ENCODE measurements at places on chromosomes 16 and 17. TPM values are rescaled to one million over a fixed set of nuclear protein-coding genes. Genes with fewer than 3 reads are reported as not detected.

Gene ST3GAL2
- total RNA-seq: 31.1 TPM

GRCh38 chr17:7384489-7385081 is 3.7 kb downstream of the TNK1 start:
- no peak for DNase-seq

GRCh38 chr16:69834807-69835466 is 72.8 kb downstream of the WWP2 start:
- no peak for DNase-seq

DNA sequence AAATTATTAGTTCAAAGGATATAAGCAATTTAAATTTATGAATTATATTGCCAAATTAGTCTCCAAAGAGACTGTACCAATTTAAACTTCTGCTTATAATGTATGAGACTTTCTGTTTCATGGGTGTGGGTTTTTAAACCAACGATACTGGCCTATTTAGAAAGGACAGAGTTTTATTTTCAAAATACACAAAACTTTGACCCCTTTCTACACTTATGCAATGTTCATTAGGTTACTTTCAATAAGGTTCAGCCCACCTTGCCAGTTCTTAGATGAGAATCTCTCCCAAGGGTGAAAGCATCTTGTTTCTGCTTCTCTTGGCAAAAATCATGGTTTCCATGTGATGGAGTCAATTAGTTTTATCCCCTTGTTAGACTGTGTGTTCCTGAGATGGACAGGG is 84.7 kb downstream of the MYO1D start:
- DNase-seq: no peak

- no peak for DNase-seq
Observed at GRCh38 chr17:33049781-33050414, 58.3 kb downstream of the SPACA3 start.

GRCh38 chr17:38685491-38685890 is 10.7 kb upstream of the EPOP start:
- DNase-seq: no peak

GRCh38 chr17:36978810-36979564 is 30.2 kb downstream of the AATF start:
- no peak for DNase-seq

GRCh38 chr16:25155553-25156460 is 44.3 kb downstream of the LCMT1 start:
- no peak for DNase-seq

DNA sequence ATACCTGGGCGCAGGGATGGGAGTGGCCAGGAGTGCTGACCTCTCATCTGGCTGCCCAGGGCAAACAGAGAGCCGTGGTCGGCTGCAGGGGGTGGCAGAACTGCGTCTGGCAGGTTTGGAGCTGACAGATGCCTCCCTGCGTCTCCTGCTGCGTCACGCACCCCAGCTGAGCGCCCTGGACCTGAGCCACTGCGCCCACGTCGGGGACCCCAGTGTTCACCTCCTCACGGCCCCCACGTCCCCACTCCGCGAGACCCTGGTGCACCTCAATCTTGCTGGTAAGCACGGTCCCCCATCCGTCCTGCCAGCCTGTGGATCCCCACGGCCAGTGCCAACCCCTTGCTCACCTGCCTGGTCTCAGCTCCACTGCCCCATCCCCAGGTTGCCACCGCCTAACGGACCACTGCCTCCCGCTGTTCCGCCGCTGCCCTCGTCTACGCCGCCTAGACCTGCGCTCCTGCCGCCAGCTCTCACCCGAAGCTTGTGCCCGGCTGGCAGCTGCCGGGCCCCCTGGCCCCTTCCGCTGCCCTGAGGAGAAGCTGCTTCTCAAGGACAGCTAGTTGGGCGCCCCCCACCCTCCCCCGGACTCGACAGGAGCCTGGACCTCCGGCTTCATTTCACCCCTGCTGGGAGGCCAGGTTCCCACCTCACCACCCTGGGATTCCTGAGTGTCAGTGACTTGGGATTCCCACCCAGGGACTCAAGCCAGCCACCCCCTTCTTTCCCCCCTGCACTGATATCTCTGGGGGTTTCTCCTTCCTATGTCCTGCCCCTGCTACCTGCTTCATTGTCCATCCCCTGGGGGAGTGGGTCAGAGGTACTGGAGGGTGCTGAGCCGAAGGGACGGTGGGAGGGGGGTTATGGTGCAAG is 2.0 kb upstream of the ORAI3 start:
- no peak for DNase-seq

Gene MT1A
- total RNA-seq: 1.8 TPM

DNA sequence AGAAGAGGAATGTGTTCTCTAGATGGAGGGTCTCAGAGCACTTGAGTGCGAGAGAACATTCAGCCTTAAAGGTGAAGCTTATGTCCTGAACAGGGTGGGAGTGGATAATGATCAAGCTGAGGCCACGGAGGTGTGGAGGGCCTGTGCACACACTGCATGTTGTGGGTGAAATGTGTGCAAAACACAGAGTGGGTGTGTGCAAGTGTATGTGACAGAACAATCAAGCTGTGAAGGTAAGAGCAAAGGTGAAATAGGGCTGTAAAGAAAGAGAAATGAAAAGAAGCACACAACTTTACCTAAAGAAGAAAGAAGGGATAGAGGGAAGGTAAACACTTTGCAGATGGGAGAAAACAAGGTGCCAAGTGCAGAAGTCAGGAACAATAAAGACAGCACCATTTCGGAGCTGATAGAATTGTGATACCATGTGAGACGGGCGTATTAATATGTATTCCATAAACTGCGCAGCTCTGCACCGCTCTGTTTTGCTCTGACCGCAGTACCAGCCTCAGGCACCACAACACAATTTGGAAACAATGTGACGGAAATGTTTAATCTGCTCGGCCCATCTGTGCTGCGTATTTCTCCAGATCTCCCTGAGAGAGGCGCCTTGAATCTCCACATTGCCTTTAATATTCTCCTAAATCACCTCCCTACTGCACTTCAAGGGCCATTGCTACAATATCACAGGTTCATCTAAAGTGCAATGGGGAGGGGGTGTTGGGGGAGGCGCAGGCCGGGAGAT is 40.6 kb downstream of the SNX11 start:
- DNase-seq: no peak

DNA sequence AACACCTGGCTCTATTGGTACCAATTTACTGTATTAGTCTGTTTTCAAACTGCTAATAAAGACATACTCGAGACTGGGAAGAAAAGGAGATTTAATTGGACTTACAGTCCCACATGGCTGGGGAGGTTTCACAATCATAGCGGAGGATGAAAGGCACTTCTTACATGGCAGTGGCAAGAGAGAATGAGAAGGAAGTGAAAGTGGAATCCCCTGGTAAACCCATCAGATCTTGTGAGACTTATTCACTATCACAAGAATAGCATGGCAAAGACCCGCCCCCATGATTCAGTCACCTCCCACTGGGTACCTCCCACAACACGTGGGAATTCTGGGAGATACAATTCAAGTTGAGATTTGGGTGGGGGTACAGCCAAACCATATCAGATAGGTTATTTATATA is 22.6 kb upstream of the GOSR1 start:
- DNase-seq: no peak

Gene GPRC5C
- total RNA-seq: 62.9 TPM

DNA sequence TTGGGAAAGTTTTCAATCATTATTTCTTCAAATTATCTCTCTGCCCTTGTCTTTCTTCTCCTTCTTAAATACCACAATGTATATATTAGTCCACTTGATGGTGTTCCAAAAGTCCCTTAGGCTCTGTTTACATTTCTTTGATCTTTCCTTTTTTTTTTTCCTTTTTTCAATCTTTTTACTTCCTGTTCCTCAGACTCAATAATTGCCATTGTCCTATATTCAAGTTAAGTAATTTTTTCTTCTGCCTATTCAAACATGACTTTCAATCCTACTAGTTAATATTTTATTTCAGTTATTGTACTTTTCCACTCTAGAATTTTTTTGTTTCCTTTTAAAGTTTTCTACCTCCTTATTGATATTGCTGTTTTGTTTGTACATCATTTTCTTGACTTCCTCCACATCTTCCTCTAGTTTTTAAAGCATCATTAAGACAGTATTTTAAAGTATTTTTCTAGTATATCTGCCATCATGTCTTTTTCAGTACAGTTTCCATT is 15.8 kb upstream of the UQCRC2 start:
- no peak for DNase-seq

DNA sequence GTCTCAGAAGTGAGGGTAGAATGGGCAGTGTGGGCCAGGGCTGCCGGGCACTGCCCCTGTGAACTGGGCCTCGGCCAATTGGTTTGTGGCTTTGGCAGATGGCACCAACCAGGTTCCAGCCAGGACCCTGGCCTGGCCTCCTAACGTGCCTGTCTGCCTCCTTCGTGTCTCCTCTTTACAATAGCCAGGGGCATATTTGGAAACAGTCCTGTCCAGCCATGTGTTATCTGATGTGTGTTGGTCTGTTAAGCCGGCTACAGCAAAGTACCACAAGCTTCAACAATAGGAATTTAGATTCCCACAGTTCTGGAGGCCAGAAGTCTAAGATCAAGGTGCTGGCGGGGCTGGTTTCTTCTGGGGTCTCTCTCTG is 14.6 kb downstream of the CRISPLD2 start:
- no peak for DNase-seq

Gene SECTM1
- total RNA-seq: 22.2 TPM

DNA sequence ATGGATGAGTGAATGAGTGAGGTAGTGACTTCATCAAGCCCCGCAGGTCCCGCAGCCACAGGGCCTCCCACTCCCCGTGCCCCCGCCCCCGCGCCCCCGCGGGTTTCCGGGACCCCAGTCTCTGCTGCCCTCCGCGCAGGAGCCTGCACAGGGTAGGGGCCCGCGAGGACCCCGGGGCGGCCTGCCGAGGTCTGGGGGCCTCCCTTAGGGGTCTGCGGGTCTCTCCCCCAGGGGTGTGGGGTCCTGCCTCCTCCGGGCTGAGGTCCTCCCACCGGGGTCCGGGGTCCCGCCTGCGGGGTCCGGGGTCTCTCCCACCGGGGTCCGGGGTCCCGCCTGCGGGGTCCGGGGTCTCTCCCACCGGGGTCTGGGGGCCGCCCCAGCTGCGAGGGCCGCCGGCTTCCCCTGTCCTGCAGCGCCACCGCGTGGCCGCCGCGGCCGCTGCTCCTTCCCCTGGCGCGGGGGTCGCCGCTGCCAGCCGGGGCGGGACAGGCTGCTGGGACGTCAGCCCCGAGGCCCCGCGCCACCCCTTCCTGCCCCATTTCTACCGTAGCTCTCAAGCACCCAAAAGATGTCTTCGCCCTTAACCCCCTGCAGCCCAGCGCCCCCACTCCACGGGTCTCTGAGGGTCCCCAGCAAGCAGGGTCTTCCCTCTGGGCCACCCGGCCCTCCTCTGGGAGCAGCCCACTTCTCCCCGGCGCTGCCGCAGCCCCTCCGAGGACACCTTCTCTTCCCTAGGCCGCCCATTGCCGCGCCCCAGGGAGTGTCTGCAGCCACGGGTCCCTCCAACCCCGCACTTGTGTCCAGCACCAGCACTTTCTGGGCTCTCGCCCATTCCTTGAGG is 10.4 kb upstream of the CHMP6 start:
- no peak for DNase-seq

- DNase-seq: peak; percentile 81
Observed at GRCh38 chr17:82300707-82301270, 16.6 kb downstream of the CD7 start.

- no peak for DNase-seq
Observed at GRCh38 chr17:11144358-11145233, 96.4 kb upstream of the SHISA6 start.

GRCh38 chr16:22946433-22946832 is 132.5 kb downstream of the HS3ST2 start:
- no peak for DNase-seq

- no peak for DNase-seq
Observed at GRCh38 chr16:74455619-74456289, 34.5 kb upstream of the CLEC18B start.

Gene ZNF778
- 9.8 TPM for total RNA-seq

- DNase-seq: no peak
Observed at GRCh38 chr17:53659181-53659580, 163.5 kb upstream of the KIF2B start.

Measured in sciatic nerve (tissue), 2 donors.